Ovary (tissue), 10 donors: ENCODE measurements at places on chromosomes 6 and 20. TPM values are rescaled to one million over a fixed set of nuclear protein-coding genes. Genes with fewer than 3 reads are reported as not detected.

GRCh38 chr20:56001890-56002289 lies 3.4 kb downstream of the CBLN4 start:
- no peak for DNase-seq

NCOA3 gene
- 21.3 TPM for polyA plus RNA-seq

DNA sequence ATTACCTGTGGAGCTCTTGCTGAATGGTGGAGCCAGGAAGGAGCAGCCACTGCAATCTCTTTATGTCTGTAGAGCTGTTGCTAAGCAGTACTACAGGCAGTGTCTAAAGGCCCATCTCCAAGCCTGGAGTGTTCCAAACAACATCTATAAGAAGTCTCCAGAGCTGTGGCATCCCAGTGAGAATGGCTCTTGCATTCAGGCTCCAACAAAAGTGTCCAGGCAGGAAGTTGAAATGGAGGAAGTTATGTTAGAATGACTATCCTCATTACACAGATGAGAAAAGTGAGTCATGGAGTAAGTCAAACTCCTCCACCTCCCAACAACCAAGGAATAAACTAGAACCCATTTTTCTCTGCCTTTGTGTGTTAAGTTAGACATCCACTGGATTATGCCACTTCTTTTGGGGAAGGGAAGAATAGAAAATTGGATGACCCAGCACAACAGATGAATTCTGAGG lies 288.5 kb upstream of the STXBP5 start:
- DNase-seq: no peak

MRAP2 gene
- 4.7 TPM for polyA plus RNA-seq

FAM209B gene
- polyA plus RNA-seq: 0.22 TPM

- DNase-seq: no peak
Observed at GRCh38 chr6:104860221-104860620, 502 bp upstream of the HACE1 start.
